ENCODE measurements at places on chromosomes 5 and 9.

- DNase-seq, result no peak
Measured at GRCh38 chr5:92401492-92401891, 1018.4 kb upstream of the ARRDC3 start.

DNA sequence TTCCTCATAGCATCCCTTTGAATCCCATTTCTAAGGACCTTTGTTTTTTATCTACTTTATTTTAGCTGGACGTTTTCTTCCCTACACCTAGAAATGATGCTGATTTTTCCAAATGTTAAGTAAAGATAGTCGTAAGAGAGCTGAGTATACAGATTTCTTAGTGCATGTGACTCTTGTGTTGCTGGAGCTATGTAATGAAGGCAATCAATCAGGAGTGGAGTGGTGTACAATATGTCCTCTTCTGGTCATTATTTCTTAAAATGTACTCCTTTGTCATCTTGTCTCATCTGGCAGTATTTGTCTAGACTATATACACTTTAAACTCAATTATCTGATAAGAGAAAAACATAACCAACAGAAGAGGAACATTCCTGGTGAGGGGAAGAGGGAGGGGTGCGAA, 13.5 kb downstream of the GAPT start:
- no peak for DNase-seq

GRCh38 chr9:85738509-85738908, 3.2 kb downstream of the AGTPBP1 start:
- DNase-seq, result no peak

DNA sequence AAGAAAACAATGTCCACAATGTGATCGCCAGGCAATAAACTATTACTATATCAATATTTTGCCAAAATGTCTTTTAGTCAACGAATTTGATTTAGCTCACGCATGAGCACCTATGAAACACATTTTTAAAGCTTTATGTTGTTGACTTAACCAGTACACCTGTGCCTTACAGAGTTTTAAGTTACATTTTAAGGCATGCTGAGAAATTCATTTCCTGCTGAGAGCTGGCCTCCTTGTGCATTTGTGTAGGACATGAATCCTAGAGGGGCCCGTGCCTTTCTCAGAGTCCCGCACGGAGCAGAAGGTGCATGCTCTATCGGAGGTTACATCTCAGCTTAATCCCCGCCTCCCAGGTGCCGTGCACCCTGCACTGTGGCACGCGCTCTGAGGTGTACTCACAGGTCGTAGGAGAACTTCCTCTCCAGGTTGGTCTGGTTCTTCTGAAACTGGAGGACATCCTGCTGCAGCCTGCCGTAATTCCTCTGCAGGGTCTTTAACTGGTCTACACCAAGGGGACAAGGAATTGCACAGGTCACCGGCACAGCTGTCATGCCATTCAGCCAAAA, 53.2 kb downstream of the GOLM1 start:
- DNase-seq, result no peak

Data from D721Med (cell line).